ENCODE measurements at places on chromosomes 1 and 21.

GRCh38 chr21:17987382-17988101 is 168.4 kb upstream of the C21orf91 start:
- DNase-seq = no peak

DNA sequence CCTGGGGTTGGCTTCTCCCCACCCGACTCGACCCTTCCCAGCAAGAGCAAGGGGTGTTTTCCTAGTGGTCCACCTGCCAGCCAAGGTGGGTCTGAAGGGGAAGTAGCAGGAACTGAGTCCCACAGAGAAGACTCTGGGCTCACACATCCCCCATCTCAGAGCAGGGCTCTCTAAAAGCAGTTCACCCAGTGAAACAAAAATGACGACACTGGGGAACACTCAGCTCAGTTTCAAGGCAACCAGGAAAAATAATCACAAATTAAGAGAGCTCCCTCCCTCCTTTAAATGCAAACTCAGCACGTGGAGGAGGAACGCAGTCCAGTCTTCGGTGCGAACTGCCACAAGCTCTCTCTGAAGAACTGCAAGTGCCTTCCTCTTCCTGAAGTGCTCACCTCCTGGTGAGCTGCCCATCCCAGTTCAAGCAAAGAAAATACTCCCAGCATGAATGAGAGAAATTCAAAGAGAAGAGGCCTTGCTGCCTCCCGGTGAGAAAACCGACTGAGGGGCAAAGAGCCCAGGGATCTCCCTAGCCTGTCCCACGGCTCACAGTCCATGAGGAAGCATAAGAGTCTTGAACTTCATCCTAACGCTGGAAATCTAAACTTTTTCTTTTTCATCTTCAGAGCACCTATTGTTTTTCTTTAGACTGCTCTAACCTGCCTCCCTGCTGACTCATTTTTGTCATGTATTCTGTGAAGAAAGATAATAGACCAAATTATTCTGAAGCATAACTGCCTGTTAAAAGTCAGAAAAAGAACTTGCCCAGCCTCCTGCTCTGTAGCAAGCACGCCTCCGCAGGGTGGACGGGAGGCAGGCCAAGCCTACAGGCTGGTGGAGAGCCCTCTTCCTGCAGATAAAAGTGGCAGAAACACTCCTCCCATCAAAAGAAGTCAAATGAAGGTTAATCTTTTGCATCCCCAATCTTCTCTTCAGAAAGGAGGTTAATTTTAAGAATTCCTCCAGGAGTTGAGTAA is 281.4 kb downstream of the HHIPL2 start:
- DNase-seq = no peak

GRCh38 chr1:157641177-157641576 is 43.3 kb upstream of the FCRL4 start:
- DNase-seq = no peak

DNA sequence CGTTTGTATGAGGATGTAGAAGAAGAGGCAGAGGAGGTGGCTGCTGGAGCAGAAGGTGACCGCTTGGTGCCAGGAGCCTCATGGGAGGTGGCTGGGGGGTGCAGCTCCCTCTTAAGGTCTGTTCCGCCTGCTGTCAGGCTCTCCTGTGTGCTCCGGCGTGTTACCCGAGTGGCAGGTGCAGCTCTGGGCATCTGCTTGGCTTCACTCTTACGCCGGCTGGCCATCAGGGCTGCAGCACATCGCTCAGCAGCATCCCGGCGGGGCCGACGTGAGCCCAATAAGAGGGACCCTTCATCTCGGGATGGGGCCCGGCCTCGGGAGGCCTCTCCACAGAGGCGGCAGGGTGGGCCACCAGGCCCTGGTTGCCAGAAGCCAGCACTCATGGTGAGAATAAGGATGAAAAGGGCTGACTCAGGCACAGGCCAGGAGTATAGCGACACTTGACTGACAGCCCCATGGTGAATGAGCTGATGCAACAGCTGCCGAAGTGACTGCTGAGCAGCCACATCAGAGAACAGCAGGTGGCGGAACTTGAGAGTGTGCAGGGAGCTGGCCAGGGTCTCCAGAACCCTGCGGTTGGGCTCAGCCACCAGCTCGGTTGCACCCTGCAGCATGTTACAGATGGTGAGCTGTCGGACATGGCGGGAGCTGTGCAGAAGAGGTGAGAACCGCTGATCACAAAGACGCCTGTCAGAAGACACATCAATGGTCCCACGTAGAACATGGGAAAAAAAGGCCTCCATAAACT is 17.5 kb downstream of the LRRC41 start:
- DNase-seq = no peak

DNA sequence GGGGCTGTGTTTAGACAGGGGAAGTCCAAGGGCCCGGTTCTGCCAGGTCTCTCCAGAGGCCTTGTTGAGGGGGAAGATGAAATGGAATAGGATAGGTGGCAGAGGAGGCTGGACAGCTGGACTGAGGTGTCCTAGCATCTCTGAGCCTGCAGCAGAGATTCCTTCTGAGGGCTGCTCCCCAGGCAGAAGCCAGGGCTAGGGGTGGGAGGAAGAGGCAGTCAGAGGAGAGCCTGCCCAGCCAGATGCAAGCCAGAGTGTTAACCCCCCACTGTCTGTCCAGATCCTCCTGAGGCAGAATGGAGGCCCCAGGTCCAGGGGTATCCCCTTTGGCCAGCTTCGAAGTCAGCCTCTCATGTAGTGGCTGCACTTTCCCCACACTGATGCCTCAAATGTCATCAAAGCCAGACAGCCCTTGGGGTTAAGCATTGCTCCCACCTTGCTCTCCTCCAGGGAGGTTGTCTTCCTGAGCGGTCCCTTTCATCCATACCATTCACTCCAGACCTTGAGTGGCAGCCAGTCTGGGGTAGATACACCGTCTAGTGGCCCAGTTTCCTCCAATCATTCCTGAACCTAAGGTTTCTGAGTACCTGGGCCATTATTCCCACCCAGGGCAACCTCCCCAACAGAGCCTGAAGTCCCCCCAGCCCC is 1.7 kb downstream of the CSF1 start:
- no peak for DNase-seq

DNA sequence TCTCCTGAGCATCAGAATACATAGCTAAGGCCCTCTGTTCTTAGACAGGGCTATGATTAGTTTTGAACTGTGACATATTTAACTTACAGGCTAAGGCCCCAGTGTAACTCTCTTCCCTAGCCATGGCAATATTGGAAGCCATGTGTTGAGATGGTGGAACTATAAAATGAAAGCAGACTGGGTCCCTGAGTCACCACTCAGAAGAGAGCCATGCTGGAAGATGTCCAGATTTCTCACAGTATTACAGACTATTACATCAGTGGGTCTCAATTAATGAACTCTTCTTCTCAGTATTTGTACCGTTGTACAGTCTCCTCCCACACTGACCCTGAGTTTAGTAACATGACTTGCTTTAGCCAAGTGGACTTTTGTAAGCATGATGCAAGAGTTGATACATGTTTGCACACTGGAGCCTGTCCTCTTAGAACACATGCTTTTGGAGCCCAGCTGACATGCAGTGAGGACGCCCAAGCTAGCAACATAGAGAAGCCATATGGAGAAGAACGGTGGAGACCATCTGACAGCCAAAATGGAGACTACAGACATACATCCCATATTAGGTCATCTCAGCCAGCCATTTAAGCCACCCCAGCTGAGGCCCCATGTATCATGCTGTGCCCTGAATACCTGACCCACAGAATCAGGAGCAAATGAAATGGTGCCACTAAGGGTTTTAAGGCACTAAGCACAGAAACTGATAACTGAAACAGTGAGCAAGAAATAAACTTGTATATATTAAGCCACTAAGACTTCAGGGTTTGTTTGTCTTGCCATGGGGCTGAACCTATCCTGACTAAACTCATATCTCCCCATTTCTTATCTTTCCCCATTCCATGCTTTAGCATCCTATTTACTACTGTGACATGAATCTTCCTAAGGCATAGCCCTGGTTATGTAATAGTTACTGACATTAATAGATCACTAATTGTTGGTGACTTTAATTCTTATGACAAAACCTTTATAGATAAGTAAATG is 24.4 kb downstream of the TBX15 start:
- DNase-seq = peak; percentile 86

DNA sequence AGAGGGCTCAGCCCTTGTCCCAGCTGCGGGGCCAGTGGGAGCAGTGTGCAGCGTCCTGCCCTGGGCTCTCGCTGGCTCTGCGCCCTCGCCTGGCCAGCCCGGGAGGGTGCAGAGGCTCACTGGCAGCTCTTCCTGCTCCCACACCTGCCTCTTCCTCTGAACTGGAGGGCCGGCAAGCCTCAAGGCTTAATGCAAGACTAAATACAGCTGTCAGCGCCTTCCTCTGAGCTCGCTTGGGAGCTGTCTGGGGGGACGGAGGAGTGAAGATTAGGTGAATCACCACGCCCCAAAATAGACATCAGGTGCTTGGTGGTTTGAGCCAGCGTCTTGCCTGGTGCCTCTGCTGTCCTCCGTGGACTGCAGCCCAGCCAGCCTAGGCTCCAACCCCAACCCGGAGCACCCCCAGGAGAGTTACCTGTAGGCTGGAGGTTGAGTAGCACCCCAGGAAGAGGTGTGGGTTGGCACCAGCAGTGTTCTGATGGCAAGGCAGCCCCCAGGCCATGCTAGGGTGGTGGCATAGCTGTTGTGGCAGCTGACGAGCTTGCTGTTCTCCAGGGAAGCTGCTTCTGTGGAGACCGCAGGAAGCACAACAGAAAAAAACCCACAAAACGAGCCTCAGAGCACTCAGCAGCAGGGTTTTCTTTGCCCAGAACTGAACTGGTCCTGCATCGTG is 36.9 kb downstream of the UMODL1 start:
- peak; percentile 72 for DNase-seq

DNA sequence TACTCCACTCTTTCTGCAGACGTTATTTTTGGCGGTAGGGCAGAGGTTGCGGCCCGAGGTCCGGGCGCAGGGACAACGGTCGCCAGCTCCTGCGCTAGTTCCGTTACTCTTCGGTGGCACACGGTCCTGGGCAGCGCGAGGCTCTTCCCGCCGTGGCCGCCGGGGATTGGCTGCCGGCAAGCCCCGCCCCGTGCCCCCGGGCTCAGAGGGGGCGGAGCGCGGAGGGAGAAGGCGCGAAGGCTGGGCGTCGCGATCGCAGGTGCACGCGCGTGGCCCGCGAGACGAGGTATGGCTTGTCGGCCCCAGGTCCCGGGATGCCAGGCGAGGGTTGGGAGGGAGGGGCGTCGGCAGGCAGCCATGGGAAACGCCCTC is 518 bp upstream of the SHE start:
- no peak for DNase-seq

DNA sequence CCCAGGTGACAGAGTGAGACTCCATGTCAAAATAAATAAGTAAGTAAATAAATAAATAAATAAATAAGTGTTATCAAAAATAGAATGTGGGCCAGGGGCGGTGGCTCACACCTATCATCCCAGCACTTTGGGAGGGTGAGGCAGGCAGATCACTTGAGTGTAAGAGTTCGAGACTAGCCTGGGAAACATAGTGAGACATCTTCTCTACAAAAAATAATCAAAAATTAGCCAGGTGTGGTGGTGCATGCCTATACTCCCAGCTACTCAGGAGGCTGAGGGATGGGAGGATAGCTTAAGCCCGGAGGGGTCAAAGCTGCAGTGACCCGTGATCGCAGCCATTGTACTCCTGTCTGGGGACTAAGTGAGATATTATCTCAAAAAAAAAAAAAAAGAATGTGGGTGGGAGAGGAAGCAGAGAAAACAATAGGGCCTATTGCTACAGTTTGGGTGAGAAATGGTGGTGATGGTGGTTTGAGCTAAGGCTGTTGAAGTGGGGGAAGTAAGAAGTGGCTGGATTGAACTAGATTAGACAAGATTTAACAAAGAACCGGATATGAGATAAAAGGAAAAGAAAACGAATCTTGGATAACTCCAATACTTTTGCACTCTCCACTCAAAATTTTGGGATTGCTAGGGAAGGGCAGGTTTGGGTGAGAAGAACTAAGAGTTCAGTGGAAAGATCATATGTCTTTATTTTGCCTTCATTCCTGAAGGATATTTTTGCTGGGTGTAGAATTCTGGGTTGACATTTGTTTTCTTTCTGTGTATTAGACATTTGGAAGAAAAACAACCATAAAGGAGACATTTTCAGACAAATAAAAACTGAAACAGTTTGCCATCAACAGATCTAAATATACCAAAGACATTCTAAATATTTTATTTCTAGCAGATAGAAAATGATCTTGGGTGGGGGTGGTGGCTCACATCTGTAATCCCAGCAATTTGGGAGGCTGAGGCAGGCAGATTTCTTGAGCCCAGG is 57.1 kb upstream of the SPOCD1 start:
- peak; percentile 9 for DNase-seq

DNA sequence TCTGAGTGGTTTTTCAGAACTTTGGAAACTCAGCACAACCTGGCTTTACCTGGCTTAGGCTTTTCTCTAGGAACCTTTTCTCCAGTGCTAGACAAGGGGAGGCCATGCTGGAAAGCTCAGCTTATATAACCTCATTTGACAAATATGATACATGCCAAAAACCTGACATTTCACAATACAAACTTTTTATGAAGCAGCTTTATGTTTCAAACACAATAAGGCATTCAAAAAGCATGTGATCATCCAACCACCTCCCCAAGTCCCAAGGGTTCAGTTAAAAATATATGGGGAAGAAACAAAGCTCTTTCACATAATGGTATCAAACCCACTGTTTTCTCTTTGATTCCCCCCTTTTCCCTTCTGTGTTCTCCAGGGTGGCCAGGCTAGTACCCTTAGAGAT is 63.7 kb downstream of the ZC3H11B start:
- DNase-seq = no peak

GRCh38 chr1:221683681-221684080 is 58.2 kb downstream of the DUSP10 start:
- no peak for DNase-seq

DNA sequence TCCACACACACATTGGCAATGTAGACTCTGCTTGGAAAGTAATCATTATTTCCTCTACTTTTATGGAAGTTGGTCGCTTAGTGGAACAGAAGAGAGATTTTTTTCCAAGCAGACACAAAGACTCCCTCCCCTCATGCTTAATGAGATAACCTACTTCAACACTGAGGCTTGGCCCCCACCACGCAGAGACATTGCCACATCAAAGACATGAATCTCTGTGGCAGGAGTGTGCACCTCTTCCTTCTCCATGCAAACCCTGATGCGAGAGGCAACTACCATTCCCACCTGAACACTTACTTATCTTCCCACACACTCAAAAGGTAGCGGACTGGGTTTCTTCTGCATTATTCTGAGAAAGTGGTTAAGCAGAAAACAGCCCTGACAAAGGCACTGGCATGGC is 37.3 kb upstream of the LPAR3 start:
- DNase-seq = no peak

DNA sequence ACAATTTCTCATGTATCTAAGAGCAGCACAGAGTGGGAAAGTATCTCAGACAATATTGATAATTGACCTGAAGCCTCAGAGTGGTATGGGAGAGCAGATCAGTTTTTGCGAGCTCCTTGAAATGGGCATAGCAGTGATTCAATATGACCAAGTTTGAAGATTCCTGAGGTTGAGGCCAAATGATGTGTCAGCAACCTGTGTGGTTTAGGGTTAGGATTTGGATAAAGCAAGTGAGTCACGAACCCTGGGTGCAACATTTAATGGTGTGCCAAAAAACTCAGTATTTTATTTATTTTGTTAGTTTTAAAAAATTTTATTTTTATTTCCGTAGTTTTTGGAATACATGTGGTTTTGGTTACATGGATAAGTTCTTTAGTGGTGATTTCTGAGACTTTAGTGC is 92.5 kb upstream of the C21orf91 start:
- peak; percentile 82 for DNase-seq
